CD4-positive, alpha-beta T cell (primary cell): ENCODE measurements at places on chromosomes 4 and X.

DNA sequence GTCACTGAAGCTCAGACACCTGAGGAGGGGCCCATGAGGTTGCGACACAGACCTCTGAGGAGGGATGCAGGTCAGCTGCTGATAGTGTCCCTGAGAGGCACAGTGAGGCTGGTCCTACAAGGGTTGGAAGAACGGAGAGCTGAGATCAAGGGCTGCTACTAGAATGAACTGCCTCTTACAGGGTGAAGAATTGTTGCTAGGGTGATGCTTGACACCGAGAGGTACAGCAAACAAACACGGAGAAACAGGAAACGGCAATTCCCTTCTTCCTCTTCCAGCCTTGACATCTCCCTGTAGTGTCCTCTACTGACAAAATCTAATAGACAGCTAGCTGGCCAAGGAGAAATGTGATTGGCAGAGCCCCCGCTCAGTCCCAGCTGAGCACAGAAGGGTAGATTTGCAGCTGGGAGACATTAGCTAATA, 11.8 kb upstream of the HPGDS start:
- no peaks in the 10 kb centered on the region for H3K36me3 ChIP-seq
- no peak for DNase-seq
- no peaks in the 10 kb centered on the region for H3K4me1 ChIP-seq
- H3K27ac ChIP-seq: no peak overlapping the region
- no peak overlapping the region for H3K4me3 ChIP-seq

- no peaks in the 10 kb centered on the region for H3K27me3 ChIP-seq
- no peaks in the 10 kb centered on the region for H3K4me1 ChIP-seq
- no peak for DNase-seq
- no peak overlapping the region for H3K27ac ChIP-seq
- H3K36me3 ChIP-seq: no peaks in the 10 kb centered on the region
Observed at GRCh38 chr4:125727931-125728330, 413.2 kb downstream of the FAT4 start.

GRCh38 chrX:99820197-99820596, 589.9 kb downstream of the PCDH19 start:
- H3K27me3 ChIP-seq: no peaks in the 10 kb centered on the region
- no peak for DNase-seq
- no peak overlapping the region for H3K4me3 ChIP-seq
- H3K36me3 ChIP-seq: no peaks in the 10 kb centered on the region

- no peaks in the 10 kb centered on the region for H3K4me1 ChIP-seq
- no peaks in the 10 kb centered on the region for H3K27me3 ChIP-seq
- no peaks in the 10 kb centered on the region for H3K36me3 ChIP-seq
- no peak for DNase-seq
Observed at GRCh38 chr4:124177647-124178425, 534.7 kb downstream of the ANKRD50 start.

DNA sequence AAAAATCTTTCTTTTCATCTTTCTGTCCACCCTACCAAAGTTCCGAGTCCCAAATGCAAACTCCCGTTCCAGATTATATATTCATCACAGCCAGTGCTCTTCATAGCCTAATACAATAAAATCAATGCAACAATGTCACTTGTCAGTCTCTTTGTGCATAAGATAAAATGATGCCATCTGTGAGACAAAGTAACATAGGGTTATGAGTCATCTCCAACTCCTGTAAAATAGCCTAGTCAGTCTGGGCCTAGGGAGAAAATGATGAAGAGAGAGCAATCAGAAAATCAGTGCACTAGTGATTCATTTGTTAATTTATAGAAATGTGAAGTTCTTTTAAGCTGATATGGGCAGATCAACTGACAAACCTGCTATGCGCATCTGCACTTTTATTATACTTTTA, 689.1 kb upstream of the DIAPH2 start:
- no peaks in the 10 kb centered on the region for H3K4me1 ChIP-seq
- DNase-seq: no peak
- H3K27ac ChIP-seq: no peak overlapping the region
- no peak overlapping the region for H3K4me3 ChIP-seq

DNA sequence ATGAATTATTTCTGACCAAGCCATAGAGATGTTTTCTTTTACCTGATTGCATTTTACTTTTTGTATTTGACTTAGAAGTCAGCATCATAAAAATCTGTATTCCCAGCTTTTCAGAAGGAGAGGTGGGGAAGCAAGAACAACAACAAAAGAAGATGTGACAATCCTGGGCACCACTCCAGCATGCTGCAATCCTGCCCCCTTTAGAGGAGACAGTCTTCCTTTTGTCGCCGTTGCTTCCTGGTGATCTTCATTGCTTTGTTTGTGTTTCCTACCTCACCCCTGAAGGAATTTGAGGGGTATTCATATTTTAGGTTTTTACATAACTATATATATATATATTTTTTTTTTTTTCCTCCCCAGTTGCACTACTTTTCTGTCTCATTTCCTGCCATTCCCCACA, 3.7 kb downstream of the QRFPR start:
- DNase-seq: no peak
- H3K36me3 ChIP-seq: no peaks in the 10 kb centered on the region
- no peak overlapping the region for H3K4me3 ChIP-seq
- peaks cover 12% of the 10 kb centered on the region for H3K4me1 ChIP-seq
- peaks cover 33% of the 10 kb centered on the region for H3K27me3 ChIP-seq

GRCh38 chr4:13903901-13904300, 276.4 kb upstream of the BOD1L1 start:
- H3K4me3 ChIP-seq: no peak overlapping the region
- no peaks in the 10 kb centered on the region for H3K36me3 ChIP-seq
- H3K27ac ChIP-seq: no peak overlapping the region
- H3K4me1 ChIP-seq: no peaks in the 10 kb centered on the region

DNA sequence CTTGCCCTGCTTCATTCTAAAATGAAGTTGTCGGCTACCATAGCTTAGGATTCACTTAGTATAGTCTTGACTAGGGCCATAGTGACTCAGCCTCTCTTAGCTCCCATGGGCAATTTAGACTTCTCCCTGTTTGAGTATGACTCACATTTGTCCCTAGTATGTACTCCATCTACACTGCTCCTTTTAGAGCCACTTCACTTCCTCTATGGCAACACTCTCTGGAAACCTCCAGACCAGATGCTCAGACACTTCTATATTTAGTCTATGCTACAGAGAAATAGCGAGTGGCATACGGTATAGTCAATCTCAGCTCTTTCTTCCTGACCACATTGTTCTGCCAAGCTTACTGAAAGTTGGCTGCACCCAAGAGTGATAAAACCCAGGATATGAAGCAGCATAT, 11.2 kb downstream of the MEPE start:
- no peaks in the 10 kb centered on the region for H3K36me3 ChIP-seq
- no peak overlapping the region for H3K27ac ChIP-seq
- no peak for DNase-seq
- H3K4me3 ChIP-seq: no peak overlapping the region
- H3K4me1 ChIP-seq: no peaks in the 10 kb centered on the region
- H3K27me3 ChIP-seq: peaks cover 11% of the 10 kb centered on the region

DNA sequence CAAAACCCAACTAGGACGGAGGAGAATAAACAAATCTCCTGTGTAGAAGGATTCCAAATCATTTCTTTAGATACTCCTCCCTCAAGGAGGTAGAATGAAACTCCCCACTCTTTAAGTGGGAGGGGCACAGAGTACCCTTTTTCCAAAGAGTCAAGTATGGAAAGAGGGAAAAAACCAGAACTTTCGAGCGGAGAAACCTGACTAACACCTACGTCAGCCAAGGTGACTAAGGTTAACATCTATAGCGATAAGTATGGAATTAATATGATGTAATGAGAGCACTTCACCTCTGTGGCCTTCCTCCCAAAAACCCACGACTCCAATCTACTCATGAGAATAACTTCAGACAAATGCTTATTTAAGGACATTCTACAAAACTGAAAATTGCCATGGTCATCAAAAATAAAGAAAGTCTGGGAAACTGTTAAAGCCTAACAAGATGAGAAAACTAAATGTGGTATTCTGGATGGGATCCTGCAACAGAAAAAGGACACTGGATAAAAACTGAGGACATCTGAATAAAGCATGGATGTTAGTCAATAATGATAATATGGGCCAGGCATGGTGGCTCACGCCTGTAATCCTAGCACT, 157.0 kb upstream of the MAP3K15 start:
- DNase-seq: no peak
- no peak overlapping the region for H3K27ac ChIP-seq
- no peak overlapping the region for H3K4me3 ChIP-seq
- H3K36me3 ChIP-seq: peaks cover 12% of the 10 kb centered on the region
- H3K4me1 ChIP-seq: peaks cover 19% of the 10 kb centered on the region
- no peaks in the 10 kb centered on the region for H3K27me3 ChIP-seq

DNA sequence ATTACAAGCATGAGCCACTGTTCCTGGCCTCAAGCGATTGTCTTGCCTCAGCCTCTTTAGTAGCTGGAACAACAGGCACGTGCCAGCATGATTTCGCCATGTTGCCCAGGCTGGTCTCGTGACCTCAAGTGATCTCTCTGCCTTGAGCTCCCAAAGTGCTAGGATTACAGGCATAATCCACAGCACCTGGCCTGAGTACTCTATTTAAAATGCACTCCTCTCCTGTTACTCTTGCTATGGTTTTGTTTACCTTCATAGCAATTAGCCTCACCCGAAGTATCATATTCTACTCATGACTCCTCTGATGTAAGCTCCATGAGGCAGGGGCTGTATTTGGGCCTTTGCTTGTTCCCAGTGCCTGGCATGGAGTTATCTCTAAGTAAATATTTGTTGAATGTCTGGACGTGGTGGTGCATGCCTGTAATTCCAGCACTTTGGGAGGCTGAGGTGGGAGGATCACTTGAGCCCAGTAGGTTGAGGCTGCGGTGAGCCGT, 92.5 kb upstream of the SLC34A2 start:
- no peak overlapping the region for H3K27ac ChIP-seq
- DNase-seq: no peak
- no peak overlapping the region for H3K4me3 ChIP-seq
- H3K36me3 ChIP-seq: no peaks in the 10 kb centered on the region
- H3K4me1 ChIP-seq: no peaks in the 10 kb centered on the region

- H3K36me3 ChIP-seq: no peaks in the 10 kb centered on the region
- no peaks in the 10 kb centered on the region for H3K27me3 ChIP-seq
- no peak overlapping the region for H3K27ac ChIP-seq
- DNase-seq: no peak
Observed at GRCh38 chrX:69020316-69020715, 144.9 kb downstream of the PJA1 start.

DNA sequence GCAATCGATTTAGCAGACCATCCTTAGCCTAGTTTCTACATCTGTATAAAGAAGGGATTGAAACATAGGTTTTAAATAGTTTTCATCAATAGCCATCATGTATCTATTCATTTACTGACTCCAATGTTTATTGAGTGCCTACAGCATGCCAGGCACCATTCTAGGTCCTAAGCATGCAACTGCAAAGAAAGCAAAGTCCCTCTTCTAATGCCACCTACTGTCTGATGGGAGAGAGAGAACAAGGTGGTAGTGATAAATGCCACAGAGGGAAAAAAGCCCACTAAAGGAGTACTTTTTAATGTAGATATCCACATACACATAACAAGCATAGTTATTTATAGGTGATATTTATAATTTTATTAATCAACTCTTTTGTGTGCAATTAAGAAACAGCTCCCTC, 67.6 kb upstream of the PPARGC1A start:
- H3K36me3 ChIP-seq: no peaks in the 10 kb centered on the region
- no peaks in the 10 kb centered on the region for H3K27me3 ChIP-seq
- H3K4me3 ChIP-seq: no peak overlapping the region
- no peaks in the 10 kb centered on the region for H3K4me1 ChIP-seq
- no peak overlapping the region for H3K27ac ChIP-seq

DNA sequence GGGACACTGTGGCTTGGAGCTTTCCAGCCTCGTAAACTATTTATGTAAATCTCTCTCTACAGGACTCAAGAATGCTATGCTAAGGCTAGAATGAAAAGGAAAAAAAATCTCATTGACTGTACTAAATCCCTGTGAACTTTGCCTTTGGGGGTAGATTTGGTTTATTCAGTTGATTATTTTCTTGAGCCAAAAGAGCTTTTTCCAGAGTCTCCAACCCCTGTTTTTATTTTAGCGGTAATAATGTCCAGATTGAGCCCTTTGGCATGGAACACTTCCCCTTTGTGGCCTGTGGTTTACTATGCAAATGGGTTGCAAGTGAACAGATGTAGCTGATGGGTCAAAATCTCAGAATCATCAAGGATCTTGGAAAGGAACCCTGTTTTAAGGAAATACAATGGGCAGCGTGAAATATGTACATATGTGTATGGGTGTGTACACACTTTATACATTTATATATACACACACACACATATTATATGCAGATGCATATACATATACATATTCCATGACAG, 72.9 kb downstream of the FAM9B start:
- DNase-seq: no peak
- H3K4me1 ChIP-seq: no peaks in the 10 kb centered on the region
- H3K36me3 ChIP-seq: no peaks in the 10 kb centered on the region
- no peak overlapping the region for H3K27ac ChIP-seq

GRCh38 chr4:56817840-56818491, 3.5 kb downstream of the SPINK2 start:
- H3K4me1 ChIP-seq: peaks cover 33% of the 10 kb centered on the region
- H3K27ac ChIP-seq: no peak overlapping the region
- H3K36me3 ChIP-seq: no peaks in the 10 kb centered on the region
- no peak for DNase-seq

DNA sequence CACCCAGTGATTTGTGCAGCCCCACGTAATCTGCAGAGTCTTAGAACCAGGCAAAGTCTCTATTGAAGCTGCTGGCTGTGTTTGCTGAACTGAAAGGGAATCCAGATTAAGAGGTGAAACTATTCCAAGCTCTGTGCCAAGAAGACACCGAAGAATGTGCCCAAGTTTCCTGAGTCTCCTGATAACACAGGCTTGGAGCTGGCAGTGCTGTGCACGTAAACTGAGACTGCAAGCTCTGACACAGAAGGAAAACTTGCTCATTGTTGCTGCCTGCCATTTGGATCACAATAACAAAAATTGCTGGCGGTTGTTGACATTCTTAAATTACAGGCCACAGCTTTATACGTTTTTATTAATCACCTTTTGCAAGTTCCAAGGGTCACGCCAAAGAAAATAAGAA, 60.2 kb upstream of the VCX3B start:
- no peaks in the 10 kb centered on the region for H3K4me1 ChIP-seq
- no peak overlapping the region for H3K27ac ChIP-seq
- H3K4me3 ChIP-seq: no peak overlapping the region
- H3K27me3 ChIP-seq: no peaks in the 10 kb centered on the region
- no peaks in the 10 kb centered on the region for H3K36me3 ChIP-seq
- no peak for DNase-seq

- no peak overlapping the region for H3K4me3 ChIP-seq
- no peaks in the 10 kb centered on the region for H3K36me3 ChIP-seq
- H3K27me3 ChIP-seq: no peaks in the 10 kb centered on the region
Observed at GRCh38 chr4:85486425-85487086, 11.6 kb downstream of the ARHGAP24 start.

DNA sequence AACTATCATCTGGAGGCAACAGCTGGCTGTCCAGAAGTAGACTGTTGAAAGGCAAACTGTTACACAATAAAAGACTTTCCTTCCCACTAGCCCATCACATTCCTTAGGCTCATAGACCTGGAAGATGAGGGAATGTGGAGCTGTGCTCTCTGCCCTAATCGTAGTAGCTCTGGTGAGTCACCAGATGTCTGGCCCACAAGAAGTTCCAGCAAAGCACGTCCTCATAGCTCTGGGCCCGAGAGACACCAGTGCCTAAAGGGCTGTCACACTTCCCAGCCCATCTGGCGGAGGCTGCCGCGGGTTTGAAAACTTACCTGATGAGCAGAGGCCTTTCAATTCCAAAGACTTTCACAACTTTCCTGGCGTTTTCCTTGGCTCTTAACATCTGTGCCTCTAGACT, 81.7 kb upstream of the STOX2 start:
- no peak overlapping the region for H3K4me3 ChIP-seq
- H3K4me1 ChIP-seq: peaks cover 3% of the 10 kb centered on the region
- no peak for DNase-seq
- no peak overlapping the region for H3K27ac ChIP-seq
- no peaks in the 10 kb centered on the region for H3K36me3 ChIP-seq
- H3K27me3 ChIP-seq: no peaks in the 10 kb centered on the region
